ENCODE measurements at places on chromosomes 16 and 17.
A peak's percentile ranks its signal among the peaks of the same experiment; 100 is the strongest.

- DNase-seq, result peak; percentile 61
These were observed 27.9 kb downstream of the MBTPS1 start for GRCh38 chr16:84088695-84089395.

GRCh38 chr16:88773812-88774291, 11.2 kb downstream of the PIEZO1 start:
- DNase-seq, result peak; percentile 56

DNA sequence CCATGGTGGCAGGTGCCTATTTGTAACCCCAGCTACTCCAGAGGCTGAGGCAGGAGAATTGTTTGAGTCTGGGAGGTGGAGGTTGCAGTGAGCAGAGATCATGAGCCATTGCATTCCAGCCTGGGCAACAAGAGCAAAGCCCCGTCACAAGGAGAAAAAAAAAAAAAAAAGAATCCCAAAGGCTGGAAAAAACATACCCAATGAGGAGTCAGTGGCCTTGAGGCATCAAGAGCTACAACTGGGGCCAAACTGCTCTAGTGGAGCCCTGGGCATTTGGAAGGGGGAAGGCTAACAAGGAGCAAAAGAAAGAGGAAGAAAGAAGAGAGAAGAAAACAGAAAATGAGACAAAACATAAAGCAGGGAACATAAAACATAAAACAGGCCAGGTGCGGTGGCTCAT, 6.9 kb downstream of the CHST6 start:
- DNase-seq, result no peak

- no peak for DNase-seq
These were observed 18.5 kb downstream of the TOP2A start for GRCh38 chr17:40399185-40399584.

DNA sequence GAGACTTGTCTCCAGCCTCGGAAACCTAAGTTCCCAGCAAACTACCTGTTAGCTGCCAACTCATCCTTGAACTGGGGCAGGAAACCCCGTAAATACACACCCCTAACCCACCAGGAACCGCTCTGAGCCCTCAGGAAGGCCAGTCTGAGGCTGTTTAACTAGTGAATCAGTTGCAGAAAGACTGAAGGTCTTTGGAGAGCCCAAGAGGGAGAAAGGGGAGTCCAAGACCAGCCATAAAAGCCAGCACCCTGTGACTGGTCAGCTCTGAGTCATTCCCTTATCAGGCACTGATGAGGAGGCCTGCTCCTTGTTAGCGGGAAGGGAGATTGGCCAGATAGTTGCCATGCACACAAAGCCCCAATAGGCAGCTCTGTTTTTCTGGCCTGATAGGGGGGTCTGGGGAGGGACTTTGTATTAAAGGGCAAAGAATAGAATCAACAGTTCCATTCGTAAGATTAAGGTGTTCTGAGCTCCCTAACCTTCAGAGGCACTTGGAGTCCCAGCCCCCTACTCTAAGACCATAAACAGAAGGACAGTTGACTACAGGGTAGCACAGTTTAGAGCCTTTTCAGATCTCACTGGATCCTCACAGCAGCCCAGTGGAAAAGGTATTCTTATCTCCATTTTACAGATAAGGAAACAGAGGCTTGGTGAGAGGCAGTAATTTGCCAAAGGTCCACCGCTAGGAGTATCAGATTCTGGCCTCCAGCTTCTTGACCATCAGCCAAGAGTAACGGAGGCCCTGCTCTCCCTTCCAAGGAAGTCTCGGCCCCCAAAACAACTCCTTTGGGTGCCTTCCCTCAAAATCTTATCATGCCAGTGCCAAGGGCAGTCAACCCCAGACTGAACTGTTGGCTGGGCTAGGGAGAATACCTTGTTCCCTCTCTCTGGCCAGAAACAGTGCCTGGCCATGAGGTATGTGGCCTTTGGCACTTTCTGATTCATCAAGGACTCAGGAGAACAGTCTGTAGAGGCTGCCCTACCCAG, 2.2 kb upstream of the KRT19 start:
- DNase-seq, result no peak

DNA sequence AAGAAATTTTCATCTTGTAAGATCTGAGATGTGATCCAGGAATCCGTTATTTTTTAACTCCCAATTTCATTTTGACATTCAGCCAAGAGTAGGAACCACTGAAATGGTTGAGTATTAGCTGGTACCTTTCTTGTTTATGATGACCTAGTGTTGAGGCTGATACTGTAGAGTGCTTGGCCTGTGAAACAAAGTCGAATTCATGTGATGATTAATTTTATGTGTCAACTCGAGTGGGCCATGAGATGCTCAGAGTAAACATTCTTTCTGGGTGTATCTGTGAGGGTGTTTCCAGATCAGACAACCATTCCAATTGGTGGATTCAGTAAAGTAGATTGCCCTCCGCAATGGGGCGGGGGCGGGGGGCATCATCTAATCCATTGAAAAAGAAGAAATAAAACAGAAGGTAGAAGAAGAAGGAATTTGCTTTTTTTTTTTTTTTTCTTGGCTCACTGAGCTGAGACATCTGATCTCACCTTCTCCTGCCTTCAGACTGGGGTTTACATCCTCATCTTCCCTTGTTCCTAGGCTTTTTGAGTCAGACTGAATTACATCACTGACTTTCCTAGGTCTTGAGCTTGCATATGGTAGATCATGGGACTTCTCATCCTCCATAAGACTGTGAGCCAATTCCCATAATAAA, 264.6 kb upstream of the KCNJ16 start:
- DNase-seq, result no peak

- no peak for DNase-seq
These were observed 1.5 kb upstream of the FAAP100 start for GRCh38 chr17:81553616-81554181.

DNA sequence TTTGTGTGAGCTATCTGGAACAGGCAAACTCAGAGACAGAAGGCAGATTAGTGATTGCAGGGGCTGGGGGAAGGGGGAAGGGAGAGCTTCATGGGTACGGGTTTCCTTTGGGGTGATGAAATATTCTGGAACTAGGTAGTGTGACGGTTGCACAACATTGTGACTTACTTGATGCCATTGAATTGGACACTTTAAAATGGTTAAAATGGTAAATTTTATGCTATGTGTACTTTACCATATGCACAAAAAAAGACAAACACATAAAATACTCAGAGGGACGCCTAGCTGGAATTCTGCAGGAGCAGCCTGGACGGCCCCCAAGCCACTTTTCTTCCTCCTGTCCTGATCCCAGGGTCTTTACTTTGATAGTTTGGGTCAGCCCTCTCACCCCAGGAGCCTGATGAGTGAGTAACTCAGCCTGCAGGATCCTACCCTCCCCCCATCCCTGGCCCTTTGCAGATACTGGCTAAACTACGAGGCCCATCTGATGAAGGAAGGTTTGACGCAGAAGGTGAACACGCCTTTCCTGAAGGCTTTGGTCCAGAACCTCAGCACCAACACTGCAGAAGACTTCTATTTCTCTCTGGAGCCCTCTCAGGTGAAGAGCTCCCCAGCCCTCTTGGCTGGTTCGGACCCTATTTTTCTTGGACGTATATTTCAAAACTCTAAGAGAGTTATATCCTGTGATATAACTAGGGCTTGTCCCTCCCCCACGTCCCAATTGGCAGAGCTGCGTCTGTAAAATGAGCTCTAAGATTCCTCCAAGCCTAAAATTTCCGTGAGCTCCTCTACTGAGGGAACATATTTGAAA, 7.8 kb downstream of the ADGRG3 start:
- no peak for DNase-seq

- no peak for DNase-seq
These were observed 10.5 kb downstream of the NXN start for GRCh38 chr17:968812-969730.

DNA sequence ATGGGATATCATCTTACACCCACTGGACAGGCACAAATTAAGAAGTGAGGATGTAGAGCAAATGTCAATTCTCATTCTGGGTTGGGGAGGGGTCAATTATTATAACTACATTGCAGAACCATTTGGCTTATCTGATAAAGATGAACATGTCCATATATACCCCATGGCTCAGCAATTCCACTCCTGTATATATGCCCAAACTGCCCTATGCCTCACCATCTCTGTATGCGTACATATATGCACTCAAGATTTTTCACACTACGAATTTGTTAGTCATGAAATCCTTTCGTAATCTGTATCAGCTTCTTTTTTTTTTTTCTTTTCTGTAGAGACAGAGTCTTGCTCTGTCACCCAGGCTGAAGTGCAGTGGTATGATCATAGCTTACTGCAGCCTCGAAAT, 20.8 kb upstream of the CNEP1R1 start:
- DNase-seq, result no peak

- DNase-seq, result no peak
These were observed 25.1 kb upstream of the MED13 start for GRCh38 chr17:62090021-62090824.

DNA sequence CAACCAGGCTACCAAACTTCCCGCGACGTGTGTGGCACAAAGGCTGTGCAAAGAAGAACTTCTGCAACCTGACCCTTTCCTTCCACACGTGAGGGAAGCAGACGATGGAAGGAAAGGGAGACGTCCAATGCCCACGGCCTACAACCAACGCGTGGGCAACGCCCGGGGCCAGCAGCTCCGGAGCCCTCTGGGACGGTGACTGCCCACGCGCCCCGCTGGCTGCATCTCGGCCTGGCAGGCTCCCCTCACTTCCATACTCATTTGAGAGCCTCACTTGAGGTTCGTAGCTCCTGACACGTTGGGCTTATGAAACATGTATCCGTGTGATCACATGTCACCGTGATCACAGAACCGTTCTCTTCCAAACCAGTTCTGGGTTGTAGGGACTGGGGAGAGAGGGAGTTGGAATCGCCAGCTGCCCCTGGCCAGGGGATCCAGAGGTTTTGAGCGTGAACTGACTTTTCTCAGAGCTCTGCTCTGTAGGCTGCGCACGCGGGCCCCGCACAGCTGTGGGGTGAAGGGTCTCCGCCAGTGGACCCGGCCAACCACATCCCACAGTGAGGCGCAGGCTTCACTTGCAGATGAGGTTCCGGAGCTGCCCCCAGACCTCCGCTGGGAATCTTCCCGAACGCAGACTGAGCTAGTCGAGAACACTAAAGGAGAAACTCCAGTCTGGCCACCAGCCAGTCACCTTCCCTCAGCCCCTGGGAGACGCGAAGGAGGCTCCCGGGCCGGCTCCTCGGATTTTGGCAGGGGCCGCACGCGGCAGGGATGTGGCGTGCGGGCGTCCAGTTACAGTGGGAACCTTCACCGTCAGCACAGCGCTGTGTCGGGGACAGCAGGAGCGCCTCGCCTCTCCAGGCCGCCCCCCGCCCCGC, 1.0 kb downstream of the LMF1 start:
- no peak for DNase-seq

DNA sequence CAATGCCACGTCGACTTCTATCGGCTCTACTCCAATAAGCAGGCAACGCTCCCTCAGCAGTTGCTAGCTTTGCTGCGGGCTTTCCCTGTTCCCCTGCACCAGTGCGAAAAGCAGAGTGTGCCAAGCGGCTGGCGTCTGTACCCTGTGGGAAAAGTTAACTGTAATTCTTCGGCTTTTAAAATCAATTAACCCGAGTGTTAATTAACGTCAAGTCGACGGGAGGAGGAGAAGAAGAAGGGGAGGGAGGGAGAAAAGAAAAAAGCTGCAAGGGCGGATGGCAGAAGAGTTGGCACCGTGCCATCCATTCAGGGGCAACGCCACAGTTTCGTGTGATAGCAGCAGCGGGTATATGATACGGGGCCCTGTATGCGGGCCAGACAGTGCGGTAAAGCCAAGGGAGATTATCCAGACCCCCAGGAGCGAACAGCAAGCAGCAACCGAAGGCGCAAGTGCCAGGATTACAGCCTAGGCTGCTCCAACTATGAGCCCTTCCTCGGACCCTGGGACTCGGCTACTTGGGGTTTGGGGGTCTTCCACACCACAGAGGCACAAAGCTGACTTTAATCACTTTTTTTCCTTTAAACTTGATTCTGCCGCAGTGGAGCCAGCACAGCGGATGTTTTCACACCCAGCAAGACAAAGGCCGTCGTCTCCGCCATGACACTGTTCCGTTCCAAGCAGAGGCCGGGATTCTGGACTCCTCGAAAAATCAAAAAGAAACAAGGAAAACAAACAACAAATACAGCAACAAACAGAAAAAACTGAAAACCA, 253.8 kb upstream of the PMFBP1 start:
- no peak for DNase-seq

DNA sequence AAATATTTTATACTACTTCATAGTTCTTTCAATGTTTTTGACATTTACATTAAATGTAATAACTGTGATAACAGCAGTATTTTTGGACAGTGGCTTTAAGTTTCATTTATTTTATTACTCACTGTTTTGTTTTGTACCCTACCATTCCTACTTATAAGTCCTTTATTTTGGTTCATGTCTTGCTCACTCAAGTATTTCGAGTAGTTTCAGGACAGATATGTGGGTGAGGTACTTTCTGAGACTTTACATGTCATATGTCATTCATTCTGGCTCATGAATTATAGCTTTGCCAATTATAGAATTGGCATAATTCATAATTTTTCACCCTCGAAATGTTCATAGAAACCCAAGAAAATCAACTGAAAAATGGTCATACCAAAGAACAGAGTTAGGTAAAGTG, 44.4 kb downstream of the PIK3R5 start:
- DNase-seq, result no peak

DNA sequence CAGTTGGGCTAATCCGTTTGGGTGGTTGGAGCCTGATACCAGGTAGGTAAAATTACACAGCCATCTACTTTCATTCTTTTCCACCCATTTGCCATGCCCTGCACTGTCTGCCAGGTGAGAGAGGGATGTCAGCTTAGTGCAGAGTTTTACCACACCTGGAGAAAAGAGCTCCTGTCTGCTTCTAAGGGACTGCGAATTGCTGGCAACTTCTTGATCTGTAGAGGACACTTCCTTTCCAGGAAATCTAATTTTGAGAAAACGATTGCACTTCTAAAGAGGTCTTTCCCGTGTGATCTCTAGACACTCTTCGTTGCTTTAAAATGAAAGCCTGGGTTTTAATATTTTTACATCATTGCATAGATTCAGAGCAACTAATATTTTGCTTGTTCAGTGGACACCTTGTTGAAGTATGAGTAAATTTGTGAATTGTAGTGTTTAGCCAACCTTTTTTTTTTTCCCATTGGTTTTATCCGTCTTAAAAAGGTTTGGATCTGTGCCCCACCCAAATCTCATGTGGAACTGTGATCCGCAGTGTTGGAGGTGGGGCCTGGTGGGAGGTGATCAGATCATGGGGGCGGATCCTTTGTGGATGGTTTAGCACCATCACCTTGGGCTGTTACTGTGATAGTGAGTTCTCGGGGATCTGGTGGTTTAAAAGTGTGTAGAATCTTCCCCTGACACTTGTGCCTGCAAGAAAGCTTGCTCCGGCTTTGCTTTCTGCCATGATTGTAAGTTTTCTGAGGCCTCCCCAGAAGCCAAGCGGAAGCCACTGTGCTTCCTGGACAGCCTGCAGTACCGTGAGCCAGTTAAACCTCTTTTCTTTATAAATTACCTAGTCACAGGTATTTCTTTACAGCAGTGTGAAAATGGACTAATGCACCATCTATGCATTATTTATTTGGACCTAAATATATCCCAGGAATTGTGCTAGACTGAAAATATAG, 104.6 kb downstream of the PRKCA start:
- DNase-seq, result peak; percentile 24

GRCh38 chr16:11916524-11917285, 949 bp upstream of the GSPT1 start:
- no peak for DNase-seq

Data from CD4-positive, alpha-beta T cell treated with Interleukin-15 for 1 hour (primary cell).